Lung microvascular endothelial cell (primary cell): ENCODE measurements at places on chromosomes 2 and 18.
A peak's percentile ranks its signal among the peaks of the same experiment; 100 is the strongest.

GRCh38 chr2:182946958-182947369 is 80.5 kb upstream of the FRZB start:
- DNase-seq, result peak; percentile 10

DNA sequence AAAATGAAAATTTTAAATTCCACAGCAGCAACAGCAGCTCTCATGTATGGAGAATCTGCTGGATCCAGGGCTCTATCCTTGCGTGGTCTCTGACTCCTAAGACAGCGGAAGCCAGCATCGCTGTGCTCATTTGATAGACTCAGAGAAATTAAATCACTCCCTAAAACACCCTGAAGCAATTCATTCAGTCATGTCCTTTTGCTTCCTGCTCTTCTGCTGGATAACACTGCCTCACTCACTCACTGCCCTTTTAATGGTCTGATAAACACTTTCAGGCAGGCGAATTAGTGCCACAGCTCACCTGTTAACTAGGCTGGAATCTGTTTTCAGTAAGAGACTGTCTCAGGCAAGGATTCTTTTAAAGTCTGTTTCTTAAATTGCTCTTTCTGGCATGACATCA is 10.0 kb downstream of the WIPF1 start:
- no peak for DNase-seq

DNA sequence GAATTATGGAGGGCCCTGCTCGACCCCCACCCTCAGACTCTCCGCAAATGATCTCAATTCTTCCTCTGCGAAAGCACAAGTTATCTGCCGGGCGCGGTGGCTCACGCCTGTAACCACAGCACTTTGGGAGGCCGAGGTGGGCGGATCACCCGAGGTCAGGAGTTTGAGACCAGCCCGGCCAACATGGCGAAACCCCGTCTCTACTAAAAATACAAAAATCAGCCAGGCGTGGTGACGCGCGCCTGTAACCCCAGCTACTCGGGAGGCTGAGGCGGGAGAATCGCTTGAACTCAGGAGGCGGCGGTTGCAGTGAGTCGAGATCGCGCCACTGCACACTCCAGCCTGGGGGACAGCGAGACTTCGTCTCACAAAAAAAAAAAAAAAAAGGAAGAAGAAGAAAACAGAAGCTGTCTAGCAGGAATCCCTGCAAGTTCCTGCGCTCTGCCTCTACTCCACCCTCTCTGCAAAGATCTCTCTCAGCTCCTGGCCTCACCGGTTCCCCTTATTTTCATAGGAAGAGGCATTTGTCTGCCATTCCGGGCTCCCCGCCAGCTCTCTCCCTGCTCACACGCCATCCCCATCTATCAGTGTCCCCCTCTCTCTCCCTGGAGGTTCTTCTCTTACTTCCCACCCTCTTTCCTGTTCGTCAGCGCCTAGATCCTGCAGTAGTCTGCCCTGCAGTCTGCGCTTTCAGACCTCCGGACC is 13.5 kb upstream of the COLEC12 start:
- DNase-seq, result peak; percentile 60

DNA sequence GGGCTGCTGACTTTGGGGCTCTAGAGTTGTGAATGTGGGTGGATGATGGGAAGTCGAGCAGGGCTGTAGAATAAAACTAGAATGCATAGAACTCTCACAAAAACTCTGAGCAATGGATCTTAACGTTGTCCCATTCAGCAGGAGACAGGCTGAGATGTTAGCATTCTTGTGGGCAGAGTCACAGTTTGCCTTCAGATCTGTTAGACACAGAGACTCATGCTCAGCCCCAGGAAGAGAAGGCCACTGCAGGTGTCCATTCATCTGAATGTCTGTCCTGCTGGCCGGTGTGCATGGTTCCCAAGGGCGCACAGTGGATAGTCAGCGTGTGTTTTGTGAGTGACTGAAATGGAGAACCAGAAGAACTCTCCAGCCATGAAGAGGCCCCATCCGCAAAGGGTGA is 111.3 kb downstream of the TSN start:
- DNase-seq, result no peak

DNA sequence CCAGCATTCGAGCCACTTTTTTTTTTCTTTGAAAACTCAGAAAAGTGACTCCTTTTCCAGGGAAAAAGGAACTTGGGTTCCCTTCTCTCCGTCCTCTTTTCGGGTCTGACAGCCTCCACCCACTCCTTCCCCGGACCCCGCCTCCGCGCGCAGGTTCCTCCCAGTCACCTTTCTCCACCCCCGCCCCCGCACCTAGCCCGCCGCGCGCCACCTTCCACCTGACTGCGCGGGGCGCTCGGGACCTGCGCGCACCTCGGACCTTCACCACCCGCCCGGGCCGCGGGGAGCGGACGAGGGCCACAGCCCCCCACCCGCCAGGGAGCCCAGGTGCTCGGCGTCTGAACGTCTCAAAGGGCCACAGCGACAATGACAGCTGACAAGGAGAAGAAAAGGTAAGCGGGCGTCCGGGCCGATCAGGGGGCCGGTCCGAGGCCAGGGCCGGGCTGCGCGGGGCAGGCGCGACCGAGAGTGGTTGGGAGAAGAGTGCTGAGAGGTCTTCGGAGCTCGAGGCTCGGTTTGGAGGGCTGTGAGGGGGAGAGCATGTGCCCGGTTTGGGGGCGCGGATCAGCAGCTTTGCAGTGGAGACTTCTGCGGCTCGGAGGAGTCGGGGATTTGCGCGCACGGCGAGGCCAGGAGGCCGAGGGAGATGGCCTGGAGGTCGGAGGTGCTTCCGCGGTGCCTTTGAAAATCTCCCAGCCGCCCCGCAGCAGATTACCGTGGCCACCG is 502 bp downstream of the EPAS1 start:
- DNase-seq, result peak; percentile 37
